ENCODE measurements at places on chromosomes 2 and 18. TPM values are rescaled to one million over a fixed set of nuclear protein-coding genes. Genes with fewer than 3 reads are reported as not detected.

DNA sequence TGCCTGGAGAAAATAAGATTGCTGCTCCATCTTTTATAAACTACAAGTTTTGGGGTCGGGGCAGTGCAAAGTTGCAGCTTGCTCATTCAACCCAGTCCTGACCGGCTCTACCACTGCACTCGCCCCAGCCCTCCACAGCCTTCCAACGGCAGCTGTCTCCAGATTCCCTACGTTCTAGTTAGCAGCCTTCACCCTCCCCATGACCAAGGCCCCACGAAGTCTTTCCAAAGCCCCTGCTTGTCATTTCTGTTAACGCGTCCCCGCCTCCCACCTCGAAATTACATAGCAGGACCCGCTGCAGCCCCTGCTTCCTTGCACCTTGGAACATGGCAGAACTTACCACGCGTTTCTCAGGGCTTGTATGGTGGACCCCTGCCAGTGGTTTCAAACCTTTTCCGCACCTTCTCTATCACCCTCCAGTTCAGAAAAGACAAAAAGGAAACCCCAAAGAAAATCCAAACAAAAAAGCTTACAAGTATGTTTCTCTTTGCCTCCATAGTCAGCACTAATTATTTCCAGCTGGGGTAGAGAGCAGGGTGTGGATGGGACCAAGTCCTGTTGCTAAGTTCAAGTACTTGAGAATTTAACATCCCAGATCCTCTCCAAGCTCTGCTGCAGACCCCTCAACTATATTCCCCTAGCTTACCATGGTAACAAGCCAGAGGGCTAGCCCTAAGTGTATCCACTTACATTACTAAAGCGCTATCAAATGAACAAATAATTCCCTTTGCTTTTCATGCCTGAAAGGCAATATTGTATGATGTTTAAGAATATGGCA is 161.5 kb downstream of the TGIF1 start:
- no peaks in the 10 kb centered on the region for H3K27me3 ChIP-seq
- H3K27ac ChIP-seq: no peak overlapping the region
- H3K36me3 ChIP-seq: no peaks in the 10 kb centered on the region
- H3K4me3 ChIP-seq: no peak overlapping the region
- DNase-seq: no peak
- H3K4me1 ChIP-seq: no peaks in the 10 kb centered on the region

GRCh38 chr2:178474560-178474959 is 3.8 kb downstream of the FKBP7 start:
- no peak for DNase-seq
- H3K27ac ChIP-seq: no peak overlapping the region
- no peaks in the 10 kb centered on the region for H3K27me3 ChIP-seq
- H3K36me3 ChIP-seq: no peaks in the 10 kb centered on the region

DNA sequence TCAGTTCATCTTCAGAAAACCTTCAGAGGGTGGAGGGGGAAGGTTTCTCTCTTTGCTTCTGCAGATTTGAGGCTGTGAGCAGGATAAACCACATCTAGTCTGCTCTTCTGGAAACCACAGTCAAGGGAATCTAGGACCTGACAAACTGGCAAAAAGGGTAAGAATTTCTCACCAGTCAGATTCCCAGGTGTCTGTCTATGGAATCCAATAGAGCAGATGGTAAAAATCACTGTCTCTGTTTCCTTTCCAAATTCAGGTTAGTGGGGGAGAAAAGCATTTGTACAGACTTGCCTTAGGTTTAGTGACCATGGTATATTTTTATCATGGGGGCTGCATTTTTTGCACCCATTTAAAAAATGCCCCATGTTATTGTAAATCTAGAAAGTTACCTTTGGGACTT is 62.2 kb upstream of the POLE4 start:
- no peak overlapping the region for H3K4me3 ChIP-seq
- no peaks in the 10 kb centered on the region for H3K4me1 ChIP-seq
- H3K36me3 ChIP-seq: no peaks in the 10 kb centered on the region
- H3K27me3 ChIP-seq: no peaks in the 10 kb centered on the region
- no peak overlapping the region for H3K27ac ChIP-seq
- DNase-seq: no peak

DNA sequence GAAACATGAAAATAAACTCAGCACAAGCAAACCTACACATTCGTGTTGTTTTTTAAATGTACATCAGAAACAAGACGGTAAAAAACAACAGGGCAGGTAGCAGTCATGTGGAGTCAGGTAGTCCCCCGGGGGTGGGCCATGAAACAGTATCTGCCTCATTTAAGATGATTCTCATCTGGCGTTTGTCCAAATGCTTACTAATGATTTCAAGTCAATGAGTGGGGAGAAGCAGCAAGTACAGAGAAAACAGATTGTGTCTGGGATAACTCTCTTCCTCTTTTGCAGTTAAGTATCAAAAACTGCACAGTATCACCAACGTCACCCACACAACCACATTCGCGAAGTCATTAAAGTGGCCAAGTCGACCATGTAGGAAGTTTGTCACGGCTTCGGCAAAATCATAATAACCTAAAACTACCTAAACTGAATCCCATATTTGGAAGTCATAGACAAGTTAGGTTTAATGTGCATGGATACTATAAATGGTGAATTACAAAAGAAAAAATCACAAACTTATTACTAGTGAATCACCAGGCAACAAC is 1.3 kb downstream of the LAPTM4A start:
- DNase-seq: no peak
- H3K27ac ChIP-seq: peak overlapping the region; percentile 87
- no peaks in the 10 kb centered on the region for H3K27me3 ChIP-seq
- peak overlapping the region; percentile 92 for H3K4me3 ChIP-seq

GRCh38 chr2:49175831-49176230 is 21.5 kb upstream of the FSHR start:
- H3K4me3 ChIP-seq: no peak overlapping the region
- no peaks in the 10 kb centered on the region for H3K27me3 ChIP-seq
- no peak for DNase-seq
- H3K27ac ChIP-seq: no peak overlapping the region

TUBA4B gene
- not detected for total RNA-seq

DNA sequence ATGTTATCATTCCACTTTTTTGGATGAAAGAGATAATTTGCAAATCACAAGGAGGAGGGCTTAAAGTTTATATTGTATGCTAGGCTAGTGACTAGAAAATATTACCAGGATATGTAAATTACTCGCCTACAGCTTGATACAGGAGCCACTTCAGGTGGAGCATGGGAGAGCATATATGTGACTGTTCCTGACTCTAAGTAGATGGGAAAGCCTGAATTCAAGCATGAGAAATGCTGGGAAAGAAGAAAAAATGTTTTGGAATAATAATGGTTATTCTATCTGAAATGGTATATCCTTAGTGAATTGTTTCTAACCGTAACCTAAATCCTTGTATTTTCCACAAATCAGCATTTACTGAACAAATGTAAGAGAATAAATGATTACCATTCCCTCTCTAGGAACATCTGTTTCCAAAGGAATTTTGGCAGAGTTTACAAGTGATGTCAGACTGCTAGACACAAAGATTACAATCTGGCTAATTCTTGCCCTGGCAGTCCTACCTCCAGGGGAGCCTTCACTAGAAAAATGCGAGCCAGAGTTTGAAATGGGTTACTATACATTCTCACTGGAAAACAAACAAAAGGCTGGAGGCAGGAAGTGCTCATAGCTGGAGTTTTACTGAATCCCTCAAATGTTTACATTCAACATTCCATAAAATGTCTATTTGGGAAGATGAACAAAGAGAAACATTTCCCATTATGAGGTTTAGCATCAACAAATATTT is 129.4 kb upstream of the MAPRE2 start:
- no peak overlapping the region for H3K27ac ChIP-seq
- no peak overlapping the region for H3K4me3 ChIP-seq
- H3K36me3 ChIP-seq: no peaks in the 10 kb centered on the region
- DNase-seq: no peak

GRCh38 chr18:59566533-59566971 is 130.7 kb downstream of the CCBE1 start:
- no peak for DNase-seq
- no peak overlapping the region for H3K27ac ChIP-seq
- no peaks in the 10 kb centered on the region for H3K27me3 ChIP-seq
- H3K4me3 ChIP-seq: no peak overlapping the region

GRCh38 chr18:39215920-39216319 is 1650.3 kb upstream of the CELF4 start:
- H3K27ac ChIP-seq: no peak overlapping the region
- no peak for DNase-seq
- H3K4me3 ChIP-seq: no peak overlapping the region

DNA sequence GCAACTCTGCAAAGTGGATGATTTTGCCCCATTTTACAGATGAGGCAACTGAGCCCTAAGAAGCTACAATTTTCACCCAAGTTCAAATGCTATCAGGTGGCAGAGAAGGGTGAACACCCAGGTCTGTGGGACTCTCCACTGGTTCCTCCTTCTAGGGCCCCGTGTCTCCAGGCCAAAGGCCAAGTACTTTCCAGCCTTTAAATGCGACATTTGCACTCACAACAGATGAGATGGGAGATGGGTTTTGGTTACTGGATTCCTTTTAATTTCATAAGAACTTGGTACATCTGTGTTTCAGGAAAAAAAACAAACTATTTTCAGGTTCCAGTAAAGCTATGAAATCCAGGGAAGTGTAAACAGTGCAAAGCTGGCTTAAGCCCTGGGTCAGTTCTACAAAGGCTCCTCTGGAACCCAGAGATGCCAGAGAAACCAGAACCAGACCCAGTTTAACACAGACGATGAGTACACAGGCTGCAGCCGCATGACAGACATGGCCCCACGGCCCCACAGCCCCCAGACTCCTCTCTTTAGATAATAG is 361.7 kb downstream of the ANAPC1 start:
- H3K27me3 ChIP-seq: no peaks in the 10 kb centered on the region
- no peaks in the 10 kb centered on the region for H3K36me3 ChIP-seq
- no peak overlapping the region for H3K27ac ChIP-seq
- DNase-seq: no peak
- H3K4me1 ChIP-seq: no peaks in the 10 kb centered on the region

GRCh38 chr2:112092286-112093041 is 37.4 kb downstream of the TMEM87B start:
- H3K27ac ChIP-seq: no peak overlapping the region
- H3K27me3 ChIP-seq: no peaks in the 10 kb centered on the region
- no peak for DNase-seq
- no peak overlapping the region for H3K4me3 ChIP-seq
- H3K4me1 ChIP-seq: peaks cover 4% of the 10 kb centered on the region

HOXD9 gene
- 2.3 TPM for total RNA-seq

DNA sequence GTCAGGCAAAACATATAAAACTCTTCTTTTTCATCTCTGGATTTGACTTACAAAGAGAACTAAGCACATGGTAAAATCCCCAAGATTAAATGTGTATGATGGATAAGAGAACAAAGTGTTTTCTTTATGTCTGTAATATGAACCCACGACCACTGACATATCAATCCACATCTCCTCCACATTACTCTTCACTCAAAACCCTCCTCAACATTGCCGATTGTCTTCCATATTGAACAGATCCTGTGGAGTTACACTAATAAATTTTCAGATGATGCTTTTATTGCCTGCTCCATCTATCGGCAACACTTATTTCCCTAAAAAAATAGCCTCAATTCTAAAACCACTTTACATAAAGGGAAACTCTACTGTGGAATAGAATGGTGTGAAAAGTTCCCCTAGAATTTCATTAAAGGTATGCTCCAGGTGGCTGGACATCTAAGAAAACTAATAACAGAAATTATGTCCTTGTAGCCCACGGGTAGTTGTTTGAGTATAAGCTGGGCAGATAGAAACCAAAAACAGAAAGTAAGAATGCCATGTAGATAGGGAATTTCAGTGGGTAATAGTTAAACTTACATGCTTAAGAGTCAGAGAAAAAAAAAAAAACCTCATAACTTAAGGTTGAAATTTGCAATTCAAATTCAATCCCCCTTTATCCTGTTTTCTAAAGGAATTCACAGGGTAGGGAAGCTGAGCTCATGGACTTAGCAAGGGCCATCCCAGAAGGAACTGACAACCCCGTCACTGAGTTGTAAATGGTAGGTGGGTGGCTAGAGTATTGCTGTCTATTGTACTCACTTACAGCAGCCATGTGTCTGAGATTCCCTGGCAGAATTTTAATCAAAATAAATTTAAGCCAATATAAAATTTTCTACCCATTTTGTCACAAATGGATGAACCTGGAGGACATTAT is 305.4 kb upstream of the LYPD1 start:
- no peak overlapping the region for H3K27ac ChIP-seq
- H3K4me3 ChIP-seq: no peak overlapping the region
- no peaks in the 10 kb centered on the region for H3K36me3 ChIP-seq
- no peaks in the 10 kb centered on the region for H3K27me3 ChIP-seq

DNA sequence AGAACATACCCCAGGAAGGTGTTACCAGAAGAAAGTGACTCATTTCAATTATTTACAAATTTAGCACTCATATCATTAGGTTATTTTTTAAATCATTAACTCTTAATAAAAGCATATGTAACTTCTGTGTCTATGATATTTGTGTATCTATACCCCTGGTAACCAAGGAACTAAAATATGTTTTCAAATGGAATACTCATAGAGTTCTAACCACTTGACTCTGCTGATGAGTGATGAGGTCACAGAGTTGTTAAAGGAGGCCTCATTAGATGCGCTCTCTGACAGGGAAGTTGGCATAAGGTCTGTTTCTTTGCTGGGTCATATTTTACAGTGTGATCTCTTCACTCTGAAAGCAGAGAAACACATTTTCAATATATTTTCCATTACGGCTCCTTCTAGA is 73.4 kb downstream of the CCDC150 start:
- DNase-seq: no peak
- H3K4me1 ChIP-seq: no peaks in the 10 kb centered on the region
- H3K27ac ChIP-seq: no peak overlapping the region
- H3K4me3 ChIP-seq: no peak overlapping the region

DNA sequence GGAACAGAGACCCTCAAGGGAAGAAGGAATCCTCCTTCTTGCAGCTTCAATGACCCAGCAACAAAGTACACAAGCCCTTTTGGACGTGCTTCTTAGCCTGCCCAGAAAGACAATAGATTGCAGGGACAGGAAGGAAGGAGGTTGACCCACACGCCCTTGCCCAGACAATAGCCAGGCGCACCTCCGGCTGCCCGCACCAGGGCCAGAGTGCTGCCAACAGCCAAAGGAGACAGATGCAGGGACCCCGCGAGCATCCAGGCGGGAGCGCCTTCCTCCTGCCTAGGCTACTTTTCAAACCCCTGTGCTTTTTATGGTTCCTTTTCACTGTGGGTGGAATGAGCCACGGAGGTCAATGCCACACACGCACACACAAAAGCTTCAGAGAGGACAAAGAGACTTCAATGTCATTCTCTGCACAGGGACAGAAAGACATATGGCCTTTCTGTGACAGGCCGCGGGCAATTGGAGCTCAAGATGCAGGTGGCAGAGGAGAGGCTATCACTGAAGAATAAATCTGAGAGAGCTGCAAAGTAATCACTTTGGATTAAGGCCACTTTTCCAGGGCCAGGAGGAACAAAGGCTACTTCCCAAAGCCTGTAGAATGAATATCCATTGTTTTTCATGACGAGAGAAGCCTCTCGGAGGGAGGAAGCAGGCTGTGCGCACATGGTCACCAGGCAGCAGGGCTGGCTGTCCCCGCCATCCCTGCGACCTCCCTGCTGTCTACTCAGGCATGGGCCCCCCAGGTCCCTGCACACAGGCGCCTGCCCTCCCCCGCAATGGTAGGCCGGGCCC is 300.6 kb downstream of the EIPR1 start:
- no peaks in the 10 kb centered on the region for H3K36me3 ChIP-seq
- H3K4me1 ChIP-seq: no peaks in the 10 kb centered on the region
- H3K4me3 ChIP-seq: no peak overlapping the region
- no peak for DNase-seq

RASGRP3 gene
- total RNA-seq: 22.3 TPM

All from aorta (tissue), 5 donors.